ENCODE measurements at places on chromosomes 2 and 18.

- no peak for DNase-seq
These were observed 8.7 kb downstream of the EPHA4 start for GRCh38 chr2:221563270-221563985.

- no peak for DNase-seq
These were observed 28.3 kb downstream of the ANXA4 start for GRCh38 chr2:69770193-69770702.

- DNase-seq = no peak
These were observed 32.4 kb upstream of the SNED1 start for GRCh38 chr2:240965905-240966456.

DNA sequence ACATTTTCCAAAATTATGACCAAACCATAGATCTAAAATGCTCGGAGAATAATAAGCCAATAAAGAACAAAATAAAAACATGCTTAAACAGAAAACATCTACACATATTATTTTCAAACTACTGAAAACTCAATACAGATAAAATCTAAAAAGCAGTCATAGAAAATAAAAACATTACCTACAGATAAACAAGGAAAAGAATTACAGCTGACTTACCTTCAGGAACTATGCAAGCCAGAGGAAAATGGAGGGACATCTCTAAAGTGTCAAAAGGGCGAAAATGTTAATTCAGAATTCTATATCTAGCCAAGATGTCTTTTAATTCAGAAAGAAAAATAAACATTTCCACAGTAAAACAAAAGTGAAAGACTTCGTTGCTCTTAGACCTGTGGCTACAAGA, 112.9 kb upstream of the GYPC start:
- no peak for DNase-seq

- no peak for DNase-seq
These were observed 16.5 kb upstream of the PRLH start for GRCh38 chr2:237549643-237550415.

- DNase-seq = no peak
These were observed 1610.4 kb upstream of the ZEB2 start for GRCh38 chr2:146130290-146130689.

- no peak for DNase-seq
These were observed 70.4 kb downstream of the CWC22 start for GRCh38 chr2:179936654-179937053.

GRCh38 chr2:101985101-101985792, 6.5 kb upstream of the IL1R2 start:
- no peak for DNase-seq

DNA sequence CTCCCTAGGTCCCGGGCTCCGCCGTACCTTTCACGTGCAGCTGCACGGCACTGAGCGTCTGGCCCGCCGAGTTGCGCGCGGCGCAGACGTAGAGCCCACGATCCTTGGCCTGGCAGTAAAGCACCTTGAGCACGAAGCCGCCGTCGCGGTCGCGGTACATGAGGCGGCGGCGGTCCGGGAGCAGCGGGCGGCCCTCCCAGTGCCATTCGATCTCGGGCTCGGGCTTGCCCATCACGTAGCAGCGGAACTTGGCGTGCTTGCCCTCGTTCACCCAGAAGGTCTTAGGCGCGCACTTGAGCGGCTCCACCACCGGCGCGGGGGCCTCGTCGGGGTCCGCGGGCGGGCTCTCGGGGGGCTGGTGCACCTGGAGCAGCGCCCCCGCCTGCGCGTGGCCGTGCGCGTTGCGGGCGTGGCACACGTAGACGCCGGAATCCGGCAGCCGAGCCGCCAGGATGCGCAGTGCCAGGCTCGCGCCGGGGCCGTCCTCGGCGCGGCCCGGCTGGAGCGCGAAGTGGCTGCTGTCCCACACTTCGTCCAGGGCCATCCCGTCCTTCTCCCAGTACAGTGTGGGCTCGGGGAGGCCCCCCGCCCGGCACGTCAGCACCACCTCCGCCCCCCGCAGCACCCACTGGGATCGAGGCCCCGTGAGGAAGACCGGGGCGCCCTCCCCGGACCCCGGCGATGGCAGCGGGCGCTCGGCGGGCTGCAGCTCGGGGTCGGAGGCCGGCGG, 980 bp downstream of the OBSL1 start:
- DNase-seq = no peak

DNA sequence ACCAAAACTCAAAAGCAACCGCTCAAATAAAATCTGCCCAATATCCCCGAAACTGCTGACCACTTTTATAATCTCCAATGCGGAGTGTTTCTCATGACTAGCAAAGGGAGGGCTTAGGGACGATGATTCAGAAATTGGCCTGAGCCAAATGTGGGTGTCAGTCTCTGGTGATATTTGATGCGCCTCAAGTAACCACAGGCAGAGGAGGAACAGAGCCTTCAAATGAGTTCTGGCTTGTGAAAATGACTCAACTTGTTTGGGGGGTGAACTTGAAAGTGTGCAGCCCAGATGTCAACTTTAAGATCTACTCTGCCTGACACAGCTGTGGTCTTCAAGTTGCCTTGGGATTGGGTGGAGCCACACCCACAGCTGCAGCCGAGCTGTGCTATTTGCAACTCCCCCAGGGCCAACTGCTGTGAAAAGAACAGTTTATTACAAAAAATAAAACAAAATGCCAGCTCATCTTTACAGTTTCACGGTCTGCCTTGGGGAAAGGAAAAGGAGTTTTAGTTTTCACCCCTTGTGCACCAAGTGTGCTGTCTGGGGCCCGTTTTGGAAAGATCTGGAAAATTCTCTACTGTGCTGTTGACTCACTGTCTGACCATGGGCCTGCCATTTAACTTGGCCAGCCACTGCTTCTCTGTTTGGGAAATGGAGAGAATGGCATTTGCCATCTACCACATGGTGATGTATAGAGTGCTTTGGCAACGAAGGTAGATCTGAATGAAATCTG, 222.1 kb downstream of the MTX2 start:
- DNase-seq = no peak

DNA sequence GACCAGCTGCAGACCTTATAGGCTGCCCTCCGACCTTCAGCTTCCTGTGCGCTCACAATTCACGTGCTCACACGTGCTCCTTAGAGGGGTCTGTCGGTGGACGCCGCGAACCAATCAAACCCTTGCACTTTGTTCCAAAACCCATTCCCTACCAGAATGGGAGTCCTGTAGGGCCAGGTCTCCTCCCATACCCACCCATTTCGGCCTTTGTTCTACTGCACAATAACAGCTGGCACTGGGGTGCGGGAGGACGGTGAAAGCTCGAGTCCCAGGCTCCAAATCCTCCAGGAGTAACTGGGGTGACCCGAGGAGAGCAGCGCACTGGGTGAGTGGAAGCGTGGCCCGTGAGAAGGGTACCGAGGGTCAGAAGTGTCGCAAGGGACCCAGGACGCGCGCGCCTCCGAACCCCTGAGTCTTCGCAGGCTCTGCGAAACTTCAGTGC, 13.0 kb downstream of the SIX3 start:
- no peak for DNase-seq

- no peak for DNase-seq
These were observed 147.6 kb downstream of the SLC8A1 start for GRCh38 chr2:40304340-40304739.

- DNase-seq = no peak
These were observed 60.3 kb downstream of the VRK2 start for GRCh38 chr2:58106896-58107295.

GRCh38 chr18:74515620-74516231, 18.6 kb upstream of the CNDP1 start:
- DNase-seq = no peak

DNA sequence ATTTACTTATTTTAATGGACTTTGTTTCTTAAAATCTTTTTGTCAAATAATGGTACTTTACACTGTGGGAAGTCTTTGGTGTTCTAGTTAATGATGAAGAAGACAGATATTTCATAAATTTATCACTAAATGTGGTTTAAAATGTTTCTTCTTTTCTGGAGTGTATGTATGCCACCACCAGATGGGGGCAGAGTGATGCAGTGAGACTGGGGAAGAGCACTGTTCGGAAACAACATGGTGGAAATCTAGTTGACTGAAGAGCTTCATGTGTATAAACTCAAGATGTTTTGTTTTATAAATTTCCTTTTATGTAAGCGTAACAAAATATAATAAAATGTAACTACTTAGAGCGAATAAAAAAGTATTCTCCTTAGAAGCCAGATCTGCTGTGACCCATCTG, 195.1 kb downstream of the KCNE4 start:
- no peak for DNase-seq

DNA sequence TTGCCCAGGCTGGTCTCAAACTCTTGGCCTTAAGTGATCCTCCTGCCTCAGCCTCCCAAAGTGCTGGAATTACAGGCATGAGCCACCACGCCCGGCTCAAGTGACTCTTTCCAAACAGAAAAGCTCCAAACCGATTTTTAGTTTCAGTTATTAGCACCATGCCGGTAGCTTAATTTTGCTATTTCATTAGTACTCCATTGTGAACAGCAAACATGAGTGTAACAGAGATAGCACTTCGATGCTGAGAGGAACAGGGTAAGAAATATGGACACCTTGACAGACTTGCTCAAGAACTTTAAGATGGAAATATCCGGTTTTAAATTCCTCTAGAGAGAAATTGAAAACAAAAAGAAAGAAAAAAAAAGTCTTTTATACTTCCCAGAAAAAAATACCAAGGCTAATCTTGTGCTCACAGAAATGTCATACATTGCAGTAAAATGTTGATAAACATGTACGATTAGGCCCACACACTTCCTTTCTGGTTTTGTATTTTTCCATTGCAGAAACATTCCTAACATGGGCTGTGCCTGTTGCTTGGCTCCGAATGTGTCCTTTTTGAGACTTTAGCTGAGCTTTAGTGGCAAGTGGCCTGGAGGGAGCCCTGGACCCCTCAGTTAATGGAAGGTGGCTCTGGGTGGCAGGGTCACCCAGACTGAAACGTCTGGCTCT, 18.3 kb downstream of the FHL2 start:
- DNase-seq = no peak

GRCh38 chr2:17879137-17879912, 858 bp downstream of the KCNS3 start:
- DNase-seq = peak; percentile 62

DNA sequence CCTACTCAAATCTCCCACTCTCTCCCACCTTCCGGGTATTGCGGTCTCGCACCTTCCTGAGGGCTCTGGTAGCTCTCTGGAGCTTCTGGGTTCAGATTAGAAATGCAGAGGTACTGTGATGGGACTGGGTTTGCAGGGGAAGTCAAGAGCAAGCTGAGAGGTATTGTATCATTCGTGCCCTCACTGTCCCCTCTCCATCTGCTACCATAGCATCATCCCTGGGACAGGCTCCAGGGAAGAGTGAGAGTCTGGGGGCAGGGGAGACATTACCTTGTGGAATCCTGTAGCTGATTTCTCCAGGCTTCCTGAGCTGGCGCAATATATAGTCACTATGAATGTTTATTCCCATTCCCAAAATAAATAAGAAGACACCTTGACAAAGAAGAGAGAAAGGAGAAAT, 49.6 kb downstream of the SRD5A2 start:
- DNase-seq = no peak

DNA sequence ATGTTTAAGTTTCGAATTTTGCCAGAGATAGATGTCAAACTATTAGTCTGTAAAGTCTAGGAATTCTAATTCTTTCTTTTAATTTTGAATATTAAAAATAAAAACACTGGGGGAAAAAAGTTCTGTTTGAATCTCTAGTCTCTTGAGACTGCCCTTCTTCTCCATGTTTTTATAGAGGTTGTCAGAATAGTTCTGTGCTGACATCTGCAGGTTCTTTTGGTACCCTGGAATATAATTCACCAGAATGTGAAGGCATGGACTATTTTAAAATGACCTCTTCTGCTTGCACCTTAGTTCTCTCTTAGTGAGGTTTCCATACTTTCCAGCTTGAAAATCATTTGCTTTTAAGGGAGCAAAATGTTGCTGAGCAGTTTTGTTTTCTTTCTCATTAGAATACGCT, 121.0 kb upstream of the MSTN start:
- DNase-seq = no peak

- no peak for DNase-seq
These were observed 20.3 kb downstream of the ADCYAP1 start for GRCh38 chr18:924987-925386.
